ENCODE measurements at places on chromosomes 7 and 10.

- no peak for DNase-seq
Measured at GRCh38 chr10:113506476-113506875, 46.4 kb upstream of the HABP2 start.

DNA sequence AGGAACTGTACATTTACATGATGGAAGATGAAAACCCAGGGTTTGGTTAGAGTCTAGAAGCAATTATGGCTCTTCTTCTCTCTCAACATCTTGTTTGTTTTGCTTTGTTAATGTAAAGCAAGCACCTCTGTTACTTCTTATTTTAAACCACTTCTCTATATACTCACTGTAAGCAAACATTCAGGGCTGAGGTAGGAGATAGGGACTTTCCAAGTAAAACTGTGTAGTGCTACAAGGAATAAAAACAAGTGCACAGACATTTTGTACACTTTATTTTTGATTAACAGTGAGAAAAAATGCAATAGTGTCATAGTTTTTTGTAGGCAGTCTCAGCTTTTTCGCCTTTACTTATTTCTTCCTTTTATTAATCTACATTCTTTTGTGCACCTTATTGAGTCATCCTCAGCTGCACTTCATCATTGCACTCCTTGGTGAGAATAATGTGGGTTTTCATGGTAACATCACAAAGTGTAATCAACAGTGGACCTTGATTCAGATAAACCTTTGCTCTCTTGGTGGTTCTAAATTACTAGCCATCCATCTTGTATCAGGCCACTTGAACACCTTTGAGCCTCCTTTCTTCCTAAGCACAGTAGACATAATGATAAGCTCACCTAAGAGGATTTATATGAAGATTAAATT is 52.9 kb downstream of the ELMO1 start:
- no peak for DNase-seq

DNA sequence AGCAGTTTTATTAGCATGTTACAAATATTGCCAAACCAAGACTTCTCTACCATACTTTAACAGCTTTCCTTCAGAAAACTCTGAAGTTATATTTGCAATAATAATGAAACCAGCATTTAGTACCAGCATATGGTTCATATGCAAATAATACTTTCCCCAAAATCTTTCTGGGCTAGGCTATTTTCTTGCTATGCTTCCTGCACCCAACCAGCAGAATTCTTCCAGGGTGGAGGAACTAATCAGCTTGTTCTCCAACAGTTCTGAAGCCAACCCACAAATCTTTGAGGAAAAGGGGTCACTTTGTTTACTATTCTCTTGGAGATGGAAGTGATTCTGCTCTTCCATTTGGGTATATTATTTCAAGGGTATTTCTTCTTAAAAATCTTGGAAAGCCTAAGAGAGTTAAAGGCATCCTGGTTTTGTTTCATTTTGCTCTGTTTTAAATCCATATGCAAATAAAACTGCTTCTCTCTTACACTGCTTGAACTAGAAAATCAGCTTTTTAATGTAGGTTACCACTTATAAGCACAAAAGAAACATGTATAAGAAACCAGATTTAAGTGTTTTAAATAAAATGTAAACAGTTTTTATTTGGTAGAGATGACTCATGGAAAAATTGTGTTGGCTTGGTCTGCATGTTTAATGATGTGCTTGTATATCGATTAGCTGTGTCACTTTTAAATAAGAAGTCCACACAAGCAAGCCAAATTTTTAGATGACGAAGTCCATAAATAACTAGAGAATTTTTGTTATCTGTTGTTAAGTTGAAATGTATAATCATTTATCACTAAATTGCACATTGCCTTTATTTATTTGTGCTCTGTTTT is 103.7 kb downstream of the HECTD2 start:
- no peak for DNase-seq

DNA sequence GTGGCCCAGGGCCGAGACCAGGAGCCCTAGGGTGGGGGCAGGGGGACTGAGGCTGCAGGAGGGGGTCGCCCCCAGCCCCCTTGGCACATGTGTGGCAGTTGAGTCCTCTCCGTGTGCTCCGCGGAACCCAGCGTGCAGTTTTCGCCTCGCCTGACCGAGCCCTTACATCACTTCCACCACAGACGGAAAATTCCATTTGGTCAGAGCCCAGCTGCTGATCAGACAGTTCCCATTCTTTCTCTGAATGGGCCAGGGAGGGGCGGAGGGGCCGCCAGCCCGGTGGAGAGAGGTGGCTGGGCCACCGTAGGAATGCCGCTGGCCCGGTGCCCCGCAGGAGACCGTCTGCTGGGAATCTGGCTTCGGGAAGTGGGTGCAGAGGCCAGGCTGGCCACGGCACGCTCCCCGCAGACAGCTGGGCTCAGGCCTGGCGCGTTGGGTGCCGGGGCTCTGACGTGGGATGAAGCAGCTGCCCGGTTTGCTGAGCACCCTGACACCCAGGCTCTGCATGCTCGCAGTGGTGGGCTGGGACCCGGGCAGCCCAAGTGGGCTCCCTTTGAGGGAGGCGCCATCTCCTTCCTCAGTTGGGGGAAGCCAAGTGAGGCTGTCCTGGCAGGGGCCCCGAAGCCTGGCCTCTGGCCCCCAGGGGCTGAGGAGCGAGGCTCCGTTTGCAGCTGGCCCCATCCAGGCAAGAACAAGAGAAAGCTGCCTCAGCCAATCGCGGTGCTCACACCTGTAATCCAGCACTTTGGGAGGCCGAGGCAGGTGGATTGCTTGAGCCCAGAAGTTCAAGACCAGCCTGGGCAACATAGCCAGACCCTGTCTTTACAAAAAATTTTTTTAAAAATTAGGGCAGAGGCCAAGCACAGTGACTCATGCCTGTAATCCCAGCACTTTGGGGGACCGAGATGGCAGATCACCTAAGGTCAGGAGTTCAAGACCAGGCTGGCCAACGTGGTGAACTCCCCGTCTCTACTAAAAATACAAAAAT is 9.9 kb downstream of the TTYH3 start:
- no peak for DNase-seq

GRCh38 chr10:90858461-90858968 is 676 bp upstream of the HTR7 start:
- DNase-seq: no peak

- DNase-seq: no peak
Measured at GRCh38 chr7:8325067-8325466, 63.1 kb upstream of the ICA1 start.

DNA sequence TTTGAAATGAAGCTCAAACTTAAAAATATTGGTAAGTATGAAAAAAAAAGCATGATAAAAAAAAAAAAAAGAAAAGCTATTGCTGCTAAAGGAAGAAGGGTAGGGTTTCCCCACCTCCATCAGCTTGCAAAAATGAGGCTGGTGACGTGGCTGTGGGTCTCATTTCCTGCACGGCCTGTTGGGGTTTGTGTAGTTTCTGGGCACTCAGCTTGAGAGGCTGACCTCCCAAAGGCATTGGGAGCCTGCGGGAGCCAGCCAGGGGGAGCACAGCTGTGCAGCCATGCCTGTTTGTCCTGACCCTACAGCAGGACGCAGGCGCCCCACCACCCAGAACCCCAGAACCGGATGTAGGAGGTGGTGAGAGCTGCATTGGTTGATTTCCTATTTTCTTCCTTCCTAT is 48.8 kb upstream of the CARD11 start:
- no peak for DNase-seq

- no peak for DNase-seq
Measured at GRCh38 chr7:1103789-1104515, 16.0 kb downstream of the GPER1 start.

Measured in NCI-H510A (cell line).